ENCODE measurements at places on chromosomes 12 and 14. TPM values are rescaled to one million over a fixed set of nuclear protein-coding genes. Genes with fewer than 3 reads are reported as not detected.

Gene CFAP54
- total RNA-seq: 21.5 TPM

DNA sequence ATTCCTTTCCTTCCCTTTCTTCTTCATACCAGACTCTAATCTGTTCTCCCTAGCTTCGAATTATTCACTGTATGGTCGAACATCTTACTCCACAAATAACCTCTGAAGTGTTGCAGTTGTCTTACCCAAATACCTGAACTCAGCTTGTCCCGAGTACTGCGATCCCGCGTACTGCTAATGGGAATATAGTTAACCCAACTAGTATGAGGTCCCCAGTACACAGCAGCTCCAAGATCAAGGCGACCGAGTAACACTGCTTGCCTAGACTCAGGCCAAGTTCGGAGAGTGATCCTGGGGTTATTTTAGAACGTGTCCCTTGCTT is 462 bp upstream of the ETNK1 start:
- H3K36me3 ChIP-seq: no peaks in the 10 kb centered on the region
- H3K4me1 ChIP-seq: peaks cover 29% of the 10 kb centered on the region
- no peak overlapping the region for H3K4me3 ChIP-seq

Gene CBLN3
- total RNA-seq: 5.0 TPM

GRCh38 chr12:26080911-26081310 is 43.9 kb downstream of the BHLHE41 start:
- no peak overlapping the region for H3K4me3 ChIP-seq
- H3K27ac ChIP-seq: no peak overlapping the region
- H3K4me1 ChIP-seq: no peaks in the 10 kb centered on the region
- no peaks in the 10 kb centered on the region for H3K27me3 ChIP-seq
- no peak for DNase-seq

Gene CD4
- total RNA-seq: not detected

Gene KRT78
- not detected for total RNA-seq

DNA sequence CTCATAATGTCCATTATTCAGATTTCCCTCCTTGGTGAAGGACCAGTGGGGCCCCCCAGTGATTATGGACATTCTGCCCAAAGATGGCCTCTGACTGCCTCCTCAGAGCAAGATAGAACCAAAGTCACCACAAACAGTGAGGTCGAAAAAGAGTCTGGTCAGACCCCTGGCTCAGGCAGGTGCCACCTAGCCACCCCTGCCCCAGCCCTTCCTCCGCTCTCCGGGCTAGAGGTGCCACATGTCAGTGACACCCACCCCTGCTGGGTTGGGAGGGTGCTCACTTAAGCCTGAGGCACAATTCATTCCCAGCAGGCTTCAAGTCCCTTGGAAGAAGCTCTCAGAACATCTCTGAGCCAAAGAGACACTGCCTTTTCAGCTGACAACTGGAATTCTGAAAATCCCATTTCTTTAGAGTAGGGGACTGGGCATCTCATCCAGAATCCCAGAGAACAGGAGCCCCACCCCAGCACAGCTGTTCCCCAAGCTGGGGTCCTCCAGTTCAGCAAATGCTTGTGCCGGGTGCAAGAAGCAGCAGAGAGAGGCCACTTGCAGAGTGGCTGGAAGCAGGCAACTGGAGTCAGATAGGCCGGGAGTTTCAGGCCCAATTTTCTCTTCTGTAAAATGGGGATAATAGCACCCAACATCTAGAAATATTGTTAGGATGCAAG is 50.3 kb downstream of the ISCA2 start:
- H3K36me3 ChIP-seq: peaks cover 46% of the 10 kb centered on the region
- H3K27me3 ChIP-seq: no peaks in the 10 kb centered on the region
- DNase-seq: no peak
- no peak overlapping the region for H3K27ac ChIP-seq
- H3K4me1 ChIP-seq: no peaks in the 10 kb centered on the region

- no peak overlapping the region for H3K27ac ChIP-seq
- H3K4me1 ChIP-seq: peaks cover 48% of the 10 kb centered on the region
- no peak for DNase-seq
These were observed 113.3 kb upstream of the TMPO start for GRCh38 chr12:98402091-98402490.

- peaks cover 10% of the 10 kb centered on the region for H3K4me1 ChIP-seq
- no peak for DNase-seq
- H3K4me3 ChIP-seq: no peak overlapping the region
- peaks cover 33% of the 10 kb centered on the region for H3K36me3 ChIP-seq
- H3K27me3 ChIP-seq: no peaks in the 10 kb centered on the region
- no peak overlapping the region for H3K27ac ChIP-seq
These were observed 9.7 kb upstream of the ANKLE2 start for GRCh38 chr12:132771126-132771838.

- H3K27me3 ChIP-seq: no peaks in the 10 kb centered on the region
- no peaks in the 10 kb centered on the region for H3K4me1 ChIP-seq
- H3K36me3 ChIP-seq: no peaks in the 10 kb centered on the region
These were observed 76.5 kb downstream of the TRMT5 start for GRCh38 chr14:60904381-60904780.

DNA sequence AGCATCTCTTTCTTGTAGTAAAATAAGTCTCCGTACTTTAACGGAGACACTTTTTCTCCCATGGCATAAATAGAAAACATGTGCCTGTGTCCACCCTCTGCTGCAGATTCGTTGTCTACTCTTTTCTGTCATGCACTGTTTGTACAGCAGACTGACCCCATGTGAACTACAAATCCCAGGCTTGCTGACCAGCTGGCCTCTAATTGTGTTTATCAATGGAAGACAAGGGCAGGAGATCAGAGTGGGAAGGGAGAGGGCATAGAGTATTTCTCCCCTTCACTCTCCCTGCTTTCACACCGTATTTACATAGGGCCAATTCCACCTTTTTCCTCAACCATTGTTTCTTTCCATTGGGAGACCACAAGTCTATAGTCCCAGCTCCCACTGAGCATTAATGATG is 31.0 kb upstream of the TMTC2 start:
- no peak overlapping the region for H3K4me3 ChIP-seq
- no peaks in the 10 kb centered on the region for H3K36me3 ChIP-seq
- DNase-seq: no peak
- peaks cover 7% of the 10 kb centered on the region for H3K4me1 ChIP-seq

DNA sequence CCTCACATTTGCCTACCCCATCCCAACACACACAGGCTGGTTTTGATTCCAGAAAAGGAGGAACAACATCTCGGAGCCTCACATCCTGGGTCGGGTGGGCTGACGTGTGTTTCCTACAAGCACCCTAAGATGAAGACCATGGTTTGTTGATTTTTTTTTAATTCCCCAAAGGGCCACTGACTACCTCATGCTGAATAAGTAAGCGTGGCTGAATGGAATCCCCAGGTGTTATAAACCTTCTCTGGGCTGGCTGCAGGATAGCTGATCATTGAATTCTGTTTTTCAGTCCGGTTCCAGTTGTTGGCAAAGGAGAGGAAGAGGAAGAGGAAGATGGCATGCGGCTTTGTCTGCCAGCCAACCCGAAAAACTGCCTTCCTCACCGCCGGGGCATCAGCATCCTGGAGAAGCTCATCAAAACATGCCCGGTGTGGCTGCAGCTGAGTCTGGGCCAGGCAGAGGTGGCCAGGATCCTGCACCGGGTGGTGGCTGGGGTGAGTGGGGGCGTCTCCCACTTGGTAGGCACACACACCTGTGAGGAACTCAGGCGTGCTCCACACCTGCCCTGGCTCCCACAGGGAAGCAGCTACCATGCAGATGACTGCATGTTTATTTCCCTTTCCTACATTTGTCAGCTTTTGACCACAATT is 42.0 kb downstream of the RIN3 start:
- H3K27ac ChIP-seq: no peak overlapping the region
- no peaks in the 10 kb centered on the region for H3K27me3 ChIP-seq
- no peak overlapping the region for H3K4me3 ChIP-seq
- no peaks in the 10 kb centered on the region for H3K4me1 ChIP-seq
- H3K36me3 ChIP-seq: no peaks in the 10 kb centered on the region

Gene CMKLR1
- total RNA-seq: not detected

DNA sequence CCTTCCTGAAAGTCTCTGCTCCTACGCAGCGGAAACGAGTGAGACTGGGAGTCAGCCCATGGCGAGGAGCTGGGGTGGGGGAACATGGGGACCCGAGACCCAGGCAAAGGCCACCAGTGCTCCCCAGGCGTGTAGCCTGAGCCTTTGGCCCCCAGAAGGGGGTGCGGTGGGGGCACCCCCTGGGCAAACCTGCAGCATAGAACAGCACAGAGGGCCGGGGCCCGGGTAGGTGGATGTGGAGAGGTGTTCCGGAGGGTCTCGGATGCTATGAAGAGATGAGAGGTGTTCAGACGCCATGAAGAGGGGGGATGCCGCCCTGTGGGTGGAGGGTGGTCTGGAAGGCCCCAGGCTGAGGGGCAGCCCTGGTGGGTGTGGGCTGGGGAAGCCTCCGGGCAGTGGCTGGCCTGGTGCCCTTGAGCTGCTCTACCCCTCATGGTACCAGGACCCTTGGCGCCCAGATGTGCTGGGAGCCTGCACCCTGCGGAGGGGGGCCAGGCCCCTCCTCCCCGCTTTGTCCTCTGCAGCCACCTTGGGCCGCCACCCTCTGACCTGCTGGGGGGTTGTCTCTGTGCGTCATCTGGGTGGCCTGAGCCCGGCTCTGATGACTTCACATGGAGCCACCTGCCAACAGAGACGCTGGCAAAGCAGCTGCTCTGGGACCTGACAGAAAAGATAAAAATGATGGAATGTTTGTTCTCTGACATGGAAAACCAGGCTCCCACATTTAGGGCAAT is 83.4 kb downstream of the KIF26A start:
- H3K27me3 ChIP-seq: no peaks in the 10 kb centered on the region
- H3K4me1 ChIP-seq: no peaks in the 10 kb centered on the region
- no peak overlapping the region for H3K27ac ChIP-seq
- H3K4me3 ChIP-seq: no peak overlapping the region

DNA sequence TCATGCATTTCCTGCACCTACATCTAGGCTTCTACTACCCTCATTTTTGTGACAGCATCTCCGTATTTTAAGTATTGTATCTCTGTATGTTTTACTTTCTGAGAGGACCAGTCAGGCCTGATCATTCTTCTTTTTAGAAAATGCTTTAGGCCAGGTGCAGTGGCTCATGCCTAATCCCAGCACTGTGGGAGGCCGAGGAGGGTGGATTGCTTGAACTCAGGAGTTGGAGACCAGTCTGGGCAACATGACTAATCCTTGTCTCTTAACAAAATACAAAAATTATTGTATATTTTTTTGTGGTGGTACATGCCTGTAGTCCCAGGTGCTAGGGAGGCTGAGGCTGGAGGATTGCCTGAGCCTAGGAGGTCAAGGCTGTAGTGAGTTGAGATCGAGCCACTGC is 36.9 kb downstream of the PACS2 start:
- H3K27me3 ChIP-seq: no peaks in the 10 kb centered on the region
- no peak for DNase-seq
- H3K4me3 ChIP-seq: no peak overlapping the region
- no peak overlapping the region for H3K27ac ChIP-seq
- peaks cover 2% of the 10 kb centered on the region for H3K4me1 ChIP-seq
- no peaks in the 10 kb centered on the region for H3K36me3 ChIP-seq

DNA sequence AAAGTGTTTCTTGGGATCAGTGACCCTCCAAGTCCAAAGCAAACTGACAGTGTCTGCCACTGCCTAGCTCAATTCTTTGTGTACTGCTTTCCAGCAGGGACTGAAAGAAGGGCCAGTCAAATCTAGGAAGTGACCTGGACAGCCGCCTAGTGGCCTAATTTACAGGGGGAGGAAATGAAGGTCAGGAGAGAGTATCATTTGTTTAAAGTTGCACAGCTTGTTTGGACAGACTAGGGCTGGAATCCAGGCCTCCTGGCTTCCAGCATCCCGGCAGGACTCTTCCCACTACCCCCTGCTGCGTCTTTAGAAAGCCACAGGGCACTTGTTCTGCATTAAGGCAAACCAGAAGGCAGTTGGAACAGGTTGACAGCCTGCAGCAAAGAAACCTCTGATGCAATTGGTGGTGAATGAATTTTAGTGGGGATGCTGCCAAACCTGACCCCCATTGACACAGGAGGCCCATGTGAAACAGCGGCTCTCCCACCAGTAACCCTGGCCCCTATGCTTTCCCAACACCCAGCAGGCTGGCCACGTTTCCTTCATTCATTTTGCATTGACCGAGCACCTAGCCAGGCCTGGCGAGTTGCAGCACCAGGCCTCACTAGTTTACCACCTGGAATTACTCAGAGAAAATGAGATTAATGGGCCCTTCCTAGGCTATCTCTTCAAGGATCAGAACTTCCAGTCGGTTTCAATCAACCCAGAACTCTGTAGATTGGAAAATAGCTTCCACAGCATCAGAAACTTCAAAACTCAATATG is 28.2 kb downstream of the GALNT16 start:
- no peaks in the 10 kb centered on the region for H3K27me3 ChIP-seq
- H3K36me3 ChIP-seq: no peaks in the 10 kb centered on the region
- H3K27ac ChIP-seq: no peak overlapping the region
- DNase-seq: peak; percentile 46

Gene CCDC60
- total RNA-seq: not detected

Gene CCDC175
- not detected for total RNA-seq

DNA sequence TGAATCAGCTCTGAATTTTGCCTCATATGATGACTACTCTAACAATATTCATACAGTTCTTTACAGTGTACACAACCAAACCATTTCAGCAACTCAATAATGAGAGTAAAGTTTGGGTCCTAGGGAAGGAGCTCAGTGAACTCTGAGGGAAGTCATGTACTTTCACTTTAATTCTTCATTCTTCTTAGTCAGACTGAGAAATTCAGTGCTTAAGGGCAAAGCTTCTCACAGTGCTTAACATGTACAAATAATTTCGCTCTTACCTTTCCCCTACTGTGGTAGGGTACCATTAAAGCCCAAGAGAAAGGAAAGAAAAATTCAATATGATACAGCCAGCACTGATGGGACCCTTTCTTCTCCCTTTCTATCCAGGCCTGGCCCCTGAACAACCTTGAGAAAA is 435.0 kb downstream of the NELL2 start:
- no peak overlapping the region for H3K4me3 ChIP-seq
- no peak overlapping the region for H3K27ac ChIP-seq
- H3K4me1 ChIP-seq: no peaks in the 10 kb centered on the region
- no peaks in the 10 kb centered on the region for H3K27me3 ChIP-seq
- no peaks in the 10 kb centered on the region for H3K36me3 ChIP-seq

DNA sequence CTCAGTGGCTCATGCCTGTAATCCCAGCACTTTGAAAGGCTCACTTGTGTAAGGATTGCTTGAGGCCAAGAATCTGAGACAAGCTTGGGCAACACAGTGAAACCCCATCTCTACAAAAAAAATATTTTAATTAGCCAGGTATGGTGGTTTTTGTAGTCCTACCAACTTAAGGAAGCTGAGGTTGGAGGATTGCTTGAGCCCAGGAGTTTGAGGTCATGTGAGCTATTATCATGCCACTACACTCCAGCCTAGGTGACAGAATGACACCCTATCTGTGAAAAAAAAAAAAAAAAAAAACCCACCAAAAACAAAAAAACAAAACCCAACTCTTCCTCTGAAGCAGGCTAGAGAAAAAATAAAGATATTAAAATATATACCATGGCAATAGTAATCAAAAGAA is 41.2 kb downstream of the TMEM116 start:
- no peaks in the 10 kb centered on the region for H3K27me3 ChIP-seq
- H3K36me3 ChIP-seq: no peaks in the 10 kb centered on the region
- DNase-seq: no peak
- no peak overlapping the region for H3K4me3 ChIP-seq
- no peak overlapping the region for H3K27ac ChIP-seq

Gene MMP17
- total RNA-seq: 10.8 TPM

- no peaks in the 10 kb centered on the region for H3K36me3 ChIP-seq
- H3K27me3 ChIP-seq: no peaks in the 10 kb centered on the region
- H3K4me3 ChIP-seq: no peak overlapping the region
- no peak for DNase-seq
- no peak overlapping the region for H3K27ac ChIP-seq
These were observed 85.6 kb upstream of the DIO3 start for GRCh38 chr14:101475456-101476257.

Gene LRCOL1
- total RNA-seq: 1.2 TPM

Measured in endothelial cell of umbilical vein (primary cell).